Central memory CD4-positive, alpha-beta T cell (primary cell): ENCODE measurements at places on chromosomes 1 and 21.

DNA sequence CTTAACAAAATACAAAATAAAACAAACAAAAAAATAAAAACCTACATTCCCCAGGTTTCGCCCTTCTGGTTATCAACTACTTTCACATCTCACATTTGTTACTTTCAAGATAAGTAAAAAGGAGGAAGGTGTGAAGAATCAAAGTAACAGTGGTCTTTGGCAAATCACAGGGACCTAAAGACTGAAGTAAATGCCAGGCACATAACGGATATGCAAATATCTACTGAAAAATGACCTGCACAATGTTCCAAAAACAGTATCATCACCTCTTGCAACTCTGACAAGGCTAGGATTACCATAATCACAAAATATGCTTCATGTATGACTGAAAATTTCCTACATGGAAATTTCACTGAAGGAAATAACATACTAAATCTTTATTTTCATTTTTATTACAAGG is 29.3 kb downstream of the COP1 start:
- no peak for DNase-seq

DNA sequence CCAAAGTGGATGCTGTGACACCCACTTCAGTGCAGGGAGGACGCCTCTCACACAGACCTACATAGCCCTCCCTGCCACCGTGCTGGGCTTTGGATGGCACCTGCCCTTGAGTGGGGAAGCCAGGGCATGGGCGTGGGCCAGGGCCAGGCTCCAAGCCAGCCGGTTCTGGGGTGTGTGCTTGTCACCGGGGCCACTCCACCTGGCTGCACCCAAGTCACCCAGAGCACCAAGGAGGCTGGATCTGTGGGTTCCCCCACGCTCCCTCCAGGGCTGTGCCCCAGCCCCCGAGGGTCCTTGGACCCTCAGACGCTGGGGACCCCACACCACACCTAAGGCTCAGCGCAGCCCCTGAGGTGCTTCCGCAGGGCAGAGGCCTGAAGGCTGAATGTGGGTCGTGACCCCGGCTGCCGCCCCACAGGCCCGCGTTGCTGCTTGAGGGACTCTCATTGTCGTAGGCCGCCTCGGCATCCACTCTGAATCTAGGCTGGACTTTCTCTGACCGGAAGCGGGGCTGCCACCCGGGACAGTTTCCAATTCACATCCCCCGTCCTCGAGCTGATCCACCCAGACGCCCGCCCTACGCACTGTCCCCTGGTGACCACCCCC is 1.5 kb downstream of the MXRA8 start:
- DNase-seq = no peak

DNA sequence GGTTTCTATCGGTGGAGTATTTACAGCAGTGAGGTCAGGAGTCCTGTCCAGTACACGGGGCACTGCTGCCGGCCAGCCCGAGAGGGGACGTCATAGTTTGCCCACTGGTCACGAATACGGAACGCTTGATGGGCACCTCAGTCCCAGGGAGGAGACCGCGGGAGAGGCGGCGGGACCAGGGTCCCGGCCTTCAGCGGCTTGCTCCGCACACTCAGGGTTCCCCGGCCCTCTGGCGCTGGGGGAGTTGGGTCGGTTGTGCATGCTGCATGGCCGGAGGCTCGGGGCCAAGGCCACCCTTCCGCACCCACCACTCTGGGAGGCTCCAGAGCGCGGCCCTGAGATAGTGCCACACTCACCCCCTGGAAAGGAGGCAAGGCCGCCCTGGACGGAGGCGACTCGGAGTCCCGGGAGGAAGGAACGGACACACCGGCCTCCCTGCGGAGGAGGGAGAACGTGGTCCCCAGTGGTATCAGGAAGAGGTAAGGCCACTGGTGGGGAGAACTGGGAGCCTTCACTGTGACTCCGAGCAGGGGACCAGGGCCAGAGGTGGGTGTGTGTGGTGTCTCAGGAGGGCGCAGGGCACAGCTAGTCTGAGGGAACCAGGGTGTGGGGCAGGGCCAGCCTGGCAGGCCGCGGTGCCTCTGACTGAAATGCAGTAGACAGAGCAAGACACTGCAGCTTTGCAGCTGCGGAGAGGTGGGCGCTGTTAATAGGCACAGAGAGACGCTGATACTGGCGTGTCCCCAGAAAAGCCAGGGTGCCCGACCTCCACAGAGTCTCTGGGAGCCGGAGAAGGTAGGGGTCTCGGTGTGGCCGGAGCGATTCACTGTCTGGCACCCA is 28.6 kb upstream of the PRSS38 start:
- DNase-seq = no peak

GRCh38 chr1:2812939-2813653 is 11.6 kb upstream of the TTC34 start:
- DNase-seq = no peak

- DNase-seq = no peak
Observed at GRCh38 chr1:36446746-36447145, 3.5 kb downstream of the OSCP1 start.
